Activated naive CD4-positive, alpha-beta T cell treated with anti-CD3 and anti-CD28 coated beads for 36 hours (primary cell): ENCODE measurements at places on chromosomes 11 and 22. TPM values are rescaled to one million over a fixed set of nuclear protein-coding genes. Genes with fewer than 3 reads are reported as not detected.

GRCh38 chr22:41787331-41787730 lies 13.1 kb upstream of the CCDC134 start:
- DNase-seq = no peak

DNA sequence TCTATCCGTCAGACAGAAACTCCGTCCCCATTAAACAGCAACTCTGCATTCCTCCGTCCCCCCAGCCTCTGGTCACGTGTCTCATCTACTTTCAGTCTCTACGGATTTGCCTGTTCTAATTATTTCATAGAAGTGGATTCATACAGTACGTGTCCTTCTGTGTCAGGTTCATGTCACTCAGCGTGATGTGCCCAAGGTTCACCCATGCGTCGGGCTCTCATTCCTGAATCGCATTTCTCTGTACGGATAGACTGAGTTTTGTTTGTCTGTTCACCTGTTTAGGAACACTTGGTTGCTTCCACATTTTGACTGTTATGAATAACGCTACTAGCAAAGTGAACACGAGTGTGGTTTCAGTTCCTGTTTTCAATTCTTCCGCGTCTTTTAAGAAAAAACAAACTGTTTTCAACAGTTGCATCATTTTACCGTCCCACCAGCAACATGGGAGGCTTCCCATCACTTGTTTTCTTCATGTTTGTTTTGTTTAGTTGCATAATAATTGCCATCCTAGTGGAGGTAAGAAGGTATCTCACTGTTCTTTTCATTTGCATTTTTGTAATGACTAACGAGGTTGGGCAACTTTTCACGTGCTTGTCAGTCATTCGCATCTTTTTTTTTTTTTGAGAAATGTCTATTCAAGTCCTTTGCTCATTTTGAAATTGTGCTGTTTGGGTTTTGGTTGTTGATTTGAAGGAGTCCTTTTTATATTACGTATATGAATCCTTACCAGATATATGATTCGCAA lies 8.9 kb upstream of the NLRP6 start:
- DNase-seq = peak; percentile 80

BRD1 gene
- 27.0 TPM for total RNA-seq

DNA sequence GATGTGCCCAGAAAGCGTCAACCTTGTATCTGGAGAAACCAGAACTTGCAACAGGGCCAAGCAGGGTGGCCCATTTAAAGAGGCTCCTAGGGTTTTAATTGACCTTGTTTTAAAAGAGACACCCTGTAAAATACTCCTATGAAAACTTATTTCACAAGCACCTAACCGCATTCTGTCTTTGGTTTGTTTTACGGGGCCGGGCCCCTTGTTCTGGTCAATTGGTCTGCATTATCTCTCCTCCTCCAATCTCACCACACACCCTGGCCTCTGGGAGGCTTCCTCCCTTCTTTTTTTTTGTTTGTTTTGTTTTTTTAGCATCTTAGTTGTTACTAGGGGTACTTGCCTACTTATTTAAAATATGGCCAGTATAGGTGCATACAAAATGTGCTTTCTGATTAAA lies 4.7 kb downstream of the EHF start:
- DNase-seq = no peak

DNA sequence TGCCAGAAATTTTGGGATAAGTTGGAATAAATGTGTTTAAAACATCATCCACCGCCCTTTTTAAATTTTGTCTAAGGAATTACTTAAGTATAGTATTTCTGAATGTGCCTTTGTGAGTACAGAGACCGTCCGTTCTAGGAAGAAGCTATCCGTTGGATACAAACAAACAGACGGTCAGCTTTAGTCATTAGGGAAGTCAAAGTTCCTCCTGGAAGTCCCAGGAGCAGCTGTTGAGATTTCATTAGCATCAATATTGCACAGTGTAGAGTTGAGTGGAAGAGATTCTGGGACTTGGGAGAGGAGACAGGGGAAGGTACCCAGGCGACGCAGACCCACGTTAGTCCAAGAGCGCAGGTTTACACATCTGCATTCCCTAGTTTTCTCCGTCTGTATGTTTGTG lies 15.7 kb upstream of the ADSL start:
- DNase-seq = no peak

GRCh38 chr11:56486801-56487200 lies 4.4 kb downstream of the OR5M8 start:
- no peak for DNase-seq

DNA sequence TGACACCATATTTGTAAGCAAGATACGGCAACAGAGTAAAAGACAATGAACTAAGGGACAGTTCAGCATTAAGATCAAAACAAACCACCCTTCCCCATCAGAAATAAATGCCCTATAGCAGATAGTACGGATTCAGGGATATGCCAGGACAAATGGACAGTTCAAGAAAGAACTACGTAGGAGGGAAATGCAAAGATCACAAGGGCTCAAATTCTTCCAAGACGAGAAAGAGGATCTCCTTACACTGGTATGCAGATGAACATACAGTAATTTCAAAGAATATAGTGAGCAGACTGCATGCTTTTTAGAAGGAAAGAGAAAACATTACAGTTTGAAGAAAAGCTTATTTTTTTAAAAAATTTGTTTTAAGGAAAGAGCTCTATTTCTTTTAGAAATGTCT lies 124.7 kb upstream of the APOA1 start:
- DNase-seq = no peak

OOSP4B gene
- not detected for total RNA-seq

- DNase-seq = no peak
Observed at GRCh38 chr22:26435327-26436093, 6.5 kb downstream of the ASPHD2 start.

MYBPC3 gene
- not detected for total RNA-seq

SOX10 gene
- total RNA-seq = not detected

DNA sequence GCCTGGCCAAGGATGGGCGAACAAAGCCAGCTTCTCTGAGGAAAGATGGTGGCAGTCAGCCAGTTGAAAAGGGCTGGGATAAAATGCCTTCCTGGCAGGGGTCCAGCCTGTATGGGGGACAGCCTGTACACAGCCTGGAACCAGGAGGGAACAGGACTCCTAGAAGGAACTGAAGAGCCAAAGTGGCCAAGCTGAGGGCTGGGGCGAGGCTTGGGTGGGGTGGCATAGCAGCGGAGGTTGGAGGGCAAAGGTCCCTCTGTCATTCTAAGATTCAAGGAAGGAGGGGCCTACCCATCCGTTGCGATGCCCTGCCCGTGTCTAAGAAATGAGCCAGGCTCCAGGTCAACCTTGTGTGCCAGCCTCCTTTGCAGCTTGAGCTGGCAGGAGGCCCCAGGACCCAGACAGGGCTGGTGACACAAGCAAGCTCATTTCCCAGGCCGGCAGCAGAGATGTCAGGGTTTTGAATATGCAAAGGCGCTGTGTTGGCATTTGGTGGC lies 22.6 kb downstream of the FADD start:
- DNase-seq = no peak

- no peak for DNase-seq
Observed at GRCh38 chr11:85132851-85133585, 494.1 kb downstream of the DLG2 start.

DNA sequence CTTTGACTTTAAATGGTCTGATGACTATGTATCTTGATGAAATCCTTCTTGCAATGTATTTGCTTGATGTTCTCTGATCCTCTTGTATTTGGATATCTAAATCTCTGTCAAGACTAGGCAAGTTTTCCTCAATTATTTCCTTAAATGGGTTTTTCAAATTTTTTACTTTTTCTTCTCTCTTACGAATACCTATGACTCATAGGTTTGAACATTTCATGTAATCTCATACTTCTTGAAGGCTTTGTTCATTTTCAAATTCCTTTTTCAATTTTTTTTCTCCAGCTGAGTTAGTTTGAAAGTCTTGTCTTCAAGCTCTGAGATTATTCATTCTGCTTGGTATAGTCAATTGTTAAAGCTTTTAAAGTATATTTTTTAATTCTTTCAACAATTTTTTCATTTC lies 13.1 kb downstream of the OR10W1 start:
- no peak for DNase-seq

SGSM1 gene
- 0.12 TPM for total RNA-seq

DNA sequence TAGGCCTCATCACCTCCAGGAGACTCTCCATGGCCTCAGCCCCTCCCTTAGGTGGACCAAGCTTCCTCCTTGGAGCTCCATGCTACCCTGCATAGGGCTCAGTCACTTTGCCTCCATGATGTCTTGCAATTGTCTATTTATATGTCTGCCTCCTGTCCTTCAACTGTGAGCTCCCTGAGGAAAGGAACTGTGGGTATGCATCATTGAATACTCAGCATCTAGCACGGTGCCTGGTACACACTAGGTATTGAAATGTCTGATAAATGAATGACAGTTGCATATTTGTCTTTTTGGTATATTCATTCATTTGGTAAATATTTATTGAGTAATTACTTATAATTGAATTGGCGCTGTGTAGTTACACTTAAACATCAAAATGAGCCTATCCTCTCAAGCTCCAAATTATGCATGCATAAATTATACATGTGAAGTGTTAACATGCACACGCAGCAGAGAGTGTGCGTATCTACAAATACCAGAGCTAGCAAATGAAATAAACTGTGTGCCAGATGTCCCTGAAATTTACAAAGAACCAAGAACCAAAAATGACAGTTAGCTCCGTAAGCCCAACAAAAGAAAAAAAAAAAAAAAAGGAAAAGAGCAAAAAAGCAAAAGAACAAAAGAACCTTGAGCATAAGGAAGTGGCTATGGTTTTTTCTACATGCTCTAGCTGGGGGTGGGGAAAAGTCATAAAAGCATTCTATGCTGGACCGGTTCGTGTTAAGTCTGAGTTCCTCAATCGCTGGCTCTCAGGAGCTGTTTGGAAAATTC lies 25.2 kb downstream of the GRAP2 start:
- DNase-seq = peak; percentile 40

DNA sequence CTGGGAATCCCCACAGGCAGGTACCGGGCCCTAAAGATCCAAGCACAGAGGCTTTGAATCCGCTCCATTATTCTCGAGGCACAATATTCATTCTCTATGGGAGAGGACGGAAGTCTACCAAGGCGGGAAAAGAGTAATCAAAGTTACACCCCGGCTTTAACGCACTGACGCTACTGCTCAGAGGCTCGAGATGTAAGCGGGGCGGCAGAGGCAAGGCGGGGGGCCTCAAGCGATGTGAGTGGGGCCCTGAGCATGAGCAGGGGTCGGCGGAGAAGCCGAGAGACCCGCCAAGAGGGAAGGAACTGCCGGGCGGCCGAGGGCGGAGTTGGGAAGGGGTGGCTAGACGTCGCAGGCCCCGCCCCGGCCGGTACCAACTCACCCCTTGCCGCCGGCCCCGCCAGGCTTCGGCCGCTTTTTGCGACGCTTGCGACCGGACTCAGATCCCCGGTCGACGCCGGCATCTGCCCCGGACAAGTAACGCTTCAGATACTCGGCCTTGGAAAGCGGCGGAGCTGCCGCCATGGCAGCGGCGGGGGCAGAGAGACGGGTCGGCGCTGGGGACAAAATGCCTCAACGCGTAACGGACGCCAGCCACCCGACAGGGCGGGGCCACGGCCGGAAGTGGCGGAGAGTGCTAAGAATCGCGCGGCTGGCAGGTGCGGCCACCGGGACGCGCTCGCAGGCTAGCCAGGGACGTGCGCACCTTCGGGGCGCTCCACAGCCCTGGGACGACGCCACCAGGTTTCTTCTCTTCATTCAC lies at the start of gene BUD13:
TSS of gene BUD13 (minus strand) at position 545 of the 760 bp plus-strand sequence. CDS start at position 522, 23 bp downstream.
- DNase-seq = peak; percentile 96

LDHAL6A gene
- total RNA-seq = 0.19 TPM

GRCh38 chr11:122229481-122230384 lies 113.7 kb upstream of the BLID start:
- DNase-seq = no peak

DNA sequence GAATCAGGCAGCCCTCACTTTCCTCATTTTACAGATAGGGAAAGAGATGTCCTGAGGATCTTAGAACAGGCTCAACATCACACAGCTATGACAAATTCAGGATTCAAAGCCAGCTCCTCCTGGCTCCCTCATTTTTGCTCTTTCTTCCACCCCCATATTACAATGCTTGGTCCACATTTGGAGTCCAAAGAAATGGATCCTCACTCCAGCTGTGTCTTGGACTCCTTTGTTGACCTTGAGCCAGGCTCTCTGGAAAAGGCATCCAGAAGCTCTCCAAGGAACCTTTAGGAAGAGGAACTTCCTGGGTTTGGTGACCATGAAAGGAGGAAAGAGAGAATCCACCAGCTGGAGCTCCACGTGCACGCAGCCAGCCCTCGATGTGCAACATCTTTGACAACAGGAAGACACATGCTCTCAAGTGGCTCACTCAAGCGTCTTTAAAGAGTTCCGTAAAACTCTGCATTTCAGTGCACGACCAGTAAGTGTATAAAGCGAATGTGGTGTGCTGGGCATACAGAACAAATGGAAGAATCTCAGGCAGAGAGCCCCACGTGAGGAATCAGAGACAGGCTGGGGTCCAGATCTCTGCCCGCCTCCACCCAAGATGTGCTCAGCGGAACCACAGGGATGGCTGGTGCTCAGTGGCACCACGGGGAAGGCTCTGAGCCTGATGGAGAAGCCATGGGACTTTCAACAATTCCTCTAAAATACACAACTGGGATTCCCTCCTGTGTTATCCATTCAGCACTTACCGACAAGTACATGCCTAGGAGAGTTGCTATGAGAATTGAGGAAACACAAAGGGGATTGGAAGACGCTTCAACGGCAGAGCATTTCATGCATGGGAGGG lies 48.4 kb downstream of the ISX start:
- DNase-seq = no peak

TOMM22 gene
- total RNA-seq = 151 TPM

- DNase-seq = no peak
Observed at GRCh38 chr11:14687943-14688627, 44.5 kb downstream of the PDE3B start.

DNA sequence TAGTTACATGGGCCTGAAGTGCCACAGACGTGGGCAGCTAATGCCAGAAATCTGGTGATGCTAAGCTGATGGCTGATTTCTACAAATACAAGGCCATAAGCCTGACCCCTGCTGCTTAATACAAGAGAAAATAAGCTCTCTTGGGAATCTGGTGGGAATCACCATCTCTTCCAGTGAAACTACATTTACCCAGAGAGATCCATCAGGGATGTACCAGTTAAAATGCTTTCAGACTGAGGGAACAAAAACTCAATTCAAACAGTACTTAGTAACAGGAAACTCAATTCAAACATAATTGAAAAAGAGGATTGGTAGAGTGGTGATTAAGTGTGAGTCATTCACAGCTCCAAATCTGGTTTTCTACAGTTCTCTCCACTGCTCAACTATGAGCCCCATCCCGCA lies 1.7 kb upstream of the CAVIN3 start:
- DNase-seq = no peak

MS4A6E gene
- total RNA-seq = not detected

- no peak for DNase-seq
Observed at GRCh38 chr11:124233376-124233775, 7.5 kb upstream of the OR8G1 start.

MMP27 gene
- not detected for total RNA-seq

- DNase-seq = no peak
Observed at GRCh38 chr11:125315079-125315740, 150.7 kb downstream of the PKNOX2 start.
